T-helper 17 cell (primary cell): ENCODE measurements at places on chromosomes 6 and 20. TPM values are rescaled to one million over a fixed set of nuclear protein-coding genes. Genes with fewer than 3 reads are reported as not detected.

GABRR1 gene
- not detected for total RNA-seq

GPR6 gene
- total RNA-seq = not detected

CST2 gene
- total RNA-seq = not detected

BACH2 gene
- 69.9 TPM for total RNA-seq

EFCAB8 gene
- 1.8 TPM for total RNA-seq
